Aorta (tissue), 5 donors: ENCODE measurements at places on chromosomes 12 and 14. TPM values are rescaled to one million over a fixed set of nuclear protein-coding genes. Genes with fewer than 3 reads are reported as not detected.

GRCh38 chr12:87982208-87982607 is 47.0 kb downstream of the C12orf50 start:
- no peak for DNase-seq

DNA sequence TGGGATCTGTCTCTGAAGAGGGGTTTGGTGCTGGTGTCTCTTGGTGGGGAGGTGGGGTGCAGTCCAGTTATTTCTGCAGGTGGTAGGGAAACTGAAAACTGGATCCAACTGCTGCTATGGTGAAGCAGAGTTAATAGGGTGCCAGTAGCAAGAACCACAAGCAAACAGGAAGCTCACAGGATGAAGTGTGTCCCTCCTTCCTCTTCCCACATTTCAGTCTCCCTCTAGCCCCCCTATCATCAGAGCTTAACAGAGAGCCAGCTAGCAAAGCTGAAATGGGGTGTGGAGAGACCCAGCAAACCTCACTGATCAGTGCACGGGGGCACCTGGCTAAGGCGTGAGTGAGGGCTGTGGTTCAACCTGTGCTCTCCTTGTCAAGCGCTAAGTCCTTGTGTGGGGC is 69.1 kb upstream of the C12orf71 start:
- no peak for DNase-seq

- no peak for DNase-seq
Measured at GRCh38 chr14:103172921-103173320, 49.7 kb downstream of the TNFAIP2 start.

- no peak for DNase-seq
Measured at GRCh38 chr12:78531831-78532458, 332.6 kb upstream of the SYT1 start.

TGM1 gene
- 0.88 TPM for polyA plus RNA-seq
